Stimulated activated naive CD4-positive, alpha-beta T cell (primary cell): ENCODE measurements at places on chromosomes 12 and 14.
A peak's percentile ranks its signal among the peaks of the same experiment; 100 is the strongest.

GRCh38 chr12:57489157-57489641 lies 1.3 kb downstream of the MARS1 start:
- no peak for DNase-seq

DNA sequence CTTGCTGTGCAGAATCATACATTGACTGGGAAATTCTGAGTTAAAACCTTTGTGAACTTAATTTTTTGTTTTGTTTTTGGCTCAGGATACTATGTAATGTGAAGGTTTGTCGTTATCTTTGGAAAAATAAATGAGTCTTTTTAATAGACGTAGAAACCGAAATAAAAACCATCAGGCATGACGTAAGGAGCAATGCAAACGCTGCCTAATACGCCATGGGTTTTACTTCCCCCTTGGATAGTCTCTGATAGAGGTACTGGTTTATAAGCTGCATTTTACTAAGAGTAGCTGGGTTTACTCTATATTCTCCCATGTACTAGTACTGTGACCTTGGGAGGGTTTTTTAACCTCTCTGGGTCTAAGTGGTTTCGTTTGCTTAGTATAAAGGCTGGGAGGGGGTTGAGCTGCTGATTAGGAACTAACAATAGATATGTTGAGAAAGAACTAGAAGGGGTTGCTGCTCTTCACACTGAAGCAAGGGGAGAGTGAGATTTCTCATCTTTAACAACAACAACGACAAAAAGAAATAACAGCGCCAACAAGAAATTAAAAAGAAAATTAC lies 66.8 kb upstream of the SLCO1C1 start:
- no peak for DNase-seq

DNA sequence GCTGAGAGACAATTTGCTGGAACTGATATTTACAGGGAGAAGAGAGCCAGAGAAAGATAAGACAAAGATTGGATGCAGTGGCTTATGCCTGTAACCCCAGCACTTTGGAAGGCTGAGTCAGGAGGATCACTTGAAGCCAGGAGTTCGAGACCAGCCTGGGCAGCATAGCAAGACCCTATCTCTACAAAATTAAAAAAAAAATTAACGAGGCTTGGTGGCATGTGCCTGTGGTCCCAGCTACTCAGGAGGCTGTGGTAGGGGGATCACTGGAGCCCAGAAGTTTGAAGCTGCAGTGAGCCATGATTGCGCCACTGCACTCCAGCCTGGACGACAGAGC lies 2.9 kb upstream of the P2RX7 start:
- no peak for DNase-seq

- peak; percentile 42 for DNase-seq
These were observed 777 bp downstream of the ZFP36L1 start for GRCh38 chr14:68791902-68792677.

GRCh38 chr12:13937735-13938134 lies 43.7 kb downstream of the GRIN2B start:
- no peak for DNase-seq

GRCh38 chr12:11040162-11040561 lies 9.0 kb upstream of the TAS2R31 start:
- no peak for DNase-seq

DNA sequence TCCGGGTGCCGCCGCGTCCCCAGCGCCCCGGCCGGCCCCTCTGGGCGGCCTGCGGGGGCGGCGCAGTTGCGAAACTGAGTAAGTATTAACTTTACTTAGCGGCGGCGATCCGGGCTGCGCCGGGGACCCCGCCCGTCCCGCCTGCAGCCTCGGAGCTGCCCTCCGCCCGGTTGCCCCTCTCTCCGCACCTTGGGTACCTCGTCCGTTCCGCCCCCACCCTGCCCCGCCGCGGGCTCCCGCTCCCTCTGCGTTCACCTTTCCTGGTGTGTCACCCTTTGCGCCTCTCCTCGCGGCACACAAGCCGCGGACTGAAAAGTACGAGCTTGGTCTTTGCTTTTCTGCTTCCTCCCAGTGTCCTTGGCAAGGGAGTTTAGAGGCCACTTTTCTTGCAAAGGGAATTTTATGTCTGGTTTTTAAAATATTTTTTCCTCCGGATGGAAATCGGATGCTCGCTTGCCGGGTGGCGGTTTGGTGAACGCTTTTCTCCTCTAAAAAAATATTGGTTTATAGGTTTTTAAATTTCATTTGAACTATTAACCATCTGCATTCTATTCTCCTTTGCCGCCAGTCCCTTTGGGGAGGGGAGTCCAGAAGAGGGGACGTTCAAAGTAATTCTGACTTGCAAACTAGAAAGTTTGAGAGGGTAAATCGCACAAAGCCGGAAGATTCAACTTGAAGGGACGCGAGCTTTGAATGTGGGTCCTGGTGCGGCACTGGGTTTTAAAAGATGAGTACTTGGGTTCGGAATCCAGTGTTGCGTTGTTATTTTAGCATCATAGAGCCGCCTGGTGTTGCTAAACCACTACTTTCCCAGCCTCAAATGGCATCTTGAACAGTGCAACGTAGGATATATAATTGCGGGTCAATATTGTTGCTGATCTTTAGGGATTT lies 834 bp downstream of the RASSF8 start:
- DNase-seq: no peak

GRCh38 chr12:44889162-44889561 lies 13.0 kb upstream of the NELL2 start:
- DNase-seq: no peak

GRCh38 chr12:113203852-113204760 lies 17.2 kb upstream of the TPCN1 start:
- no peak for DNase-seq

DNA sequence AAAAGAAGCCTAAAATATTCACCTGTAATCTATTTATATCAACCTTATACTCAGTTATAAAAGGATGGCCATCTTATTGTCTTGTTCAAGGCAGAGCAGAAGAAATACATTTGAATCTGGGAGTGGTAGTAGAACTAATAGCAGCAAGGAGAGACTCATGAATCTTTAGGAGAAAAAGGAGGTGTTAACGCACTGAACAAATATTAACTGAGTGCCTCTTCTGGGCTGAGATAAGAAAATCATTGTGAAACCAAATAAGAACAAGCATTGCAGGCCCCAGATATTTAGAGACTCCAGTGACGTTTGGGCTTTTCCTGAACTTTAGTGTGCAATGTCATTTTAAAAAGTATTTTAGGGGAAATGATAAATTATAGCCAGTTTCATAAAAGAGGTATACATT lies 790.6 kb downstream of the DIO2 start:
- no peak for DNase-seq

- DNase-seq: no peak
These were observed 179.7 kb downstream of the SSPN start for GRCh38 chr12:26374934-26375680.

DNA sequence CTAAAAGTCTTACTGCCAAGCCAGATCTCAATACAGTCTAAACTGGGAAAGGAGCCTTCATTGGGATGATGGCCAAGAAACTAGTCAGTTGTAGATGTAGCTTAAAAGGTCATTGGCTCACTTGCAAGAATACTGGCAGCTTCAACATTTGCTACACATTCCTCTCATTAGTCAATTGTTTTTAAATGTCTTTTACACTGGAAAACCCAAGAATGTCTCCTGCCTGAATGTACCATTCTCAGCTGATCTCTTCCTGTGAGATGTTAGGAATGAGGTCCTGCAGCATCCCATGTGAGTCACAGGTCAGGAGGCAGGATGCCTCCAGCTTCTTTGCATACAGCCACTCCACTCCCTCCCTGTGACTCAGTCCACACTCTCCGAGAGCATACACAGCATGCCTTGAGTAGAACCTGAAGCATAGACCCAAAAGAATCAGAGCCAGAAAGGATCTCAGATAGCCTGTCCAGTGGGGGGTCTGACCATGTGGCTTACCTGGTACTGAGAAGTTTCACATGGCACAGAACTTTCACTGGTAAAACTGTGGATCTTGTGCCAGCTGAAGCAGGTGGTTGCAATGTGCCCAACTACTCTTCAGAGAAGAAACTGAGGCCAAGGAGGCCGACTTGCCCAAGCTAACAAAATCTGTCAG lies 56.0 kb upstream of the HECTD1 start:
- DNase-seq: no peak

DNA sequence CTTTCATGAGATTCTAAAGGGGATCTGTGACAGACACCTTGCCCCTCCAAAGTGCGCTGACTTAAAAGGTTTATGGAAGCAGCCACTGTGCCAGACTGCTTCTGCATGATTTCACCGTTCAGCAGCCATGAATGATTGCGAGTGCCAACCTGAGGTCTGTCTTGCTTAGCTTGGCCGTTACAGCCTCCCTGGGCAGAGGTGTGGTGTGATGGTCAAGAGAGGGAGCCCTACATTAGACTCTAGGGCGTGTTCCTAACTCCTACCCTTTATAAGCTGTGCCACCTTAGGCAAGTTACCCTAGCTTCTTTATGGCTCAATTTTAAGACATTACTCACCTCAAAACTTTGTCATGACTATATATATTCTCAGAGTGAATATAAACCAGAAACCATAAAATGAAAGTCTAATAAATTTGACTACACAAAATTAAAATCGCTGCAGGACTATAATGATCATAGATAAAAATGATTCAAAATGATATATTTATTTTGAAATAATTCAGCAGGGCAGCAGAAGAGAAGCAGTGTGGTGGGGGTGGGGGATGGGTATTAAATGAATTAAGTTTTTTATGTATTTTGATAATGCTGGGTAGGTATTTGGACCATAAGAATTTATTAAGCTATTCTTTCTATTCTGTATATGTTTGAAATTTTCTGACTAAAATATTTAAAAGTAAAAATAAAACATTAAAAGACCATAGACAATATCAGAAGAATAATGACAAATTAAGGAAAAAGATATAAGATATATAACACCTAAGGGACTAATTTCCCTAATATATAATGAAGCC lies 47.7 kb upstream of the MBIP start:
- no peak for DNase-seq

GRCh38 chr14:67571275-67571990 lies 28.6 kb downstream of the PIGH start:
- DNase-seq: peak; percentile 40

GRCh38 chr12:13503094-13503835 lies 306.7 kb downstream of the EMP1 start:
- DNase-seq: no peak

GRCh38 chr14:49853572-49854375 lies 1.2 kb upstream of the NEMF start:
- DNase-seq: peak; percentile 76

GRCh38 chr14:84492685-84493084 lies 1037.3 kb upstream of the FLRT2 start:
- no peak for DNase-seq

GRCh38 chr12:63822352-63822751 lies 22.1 kb upstream of the SRGAP1 start:
- no peak for DNase-seq

DNA sequence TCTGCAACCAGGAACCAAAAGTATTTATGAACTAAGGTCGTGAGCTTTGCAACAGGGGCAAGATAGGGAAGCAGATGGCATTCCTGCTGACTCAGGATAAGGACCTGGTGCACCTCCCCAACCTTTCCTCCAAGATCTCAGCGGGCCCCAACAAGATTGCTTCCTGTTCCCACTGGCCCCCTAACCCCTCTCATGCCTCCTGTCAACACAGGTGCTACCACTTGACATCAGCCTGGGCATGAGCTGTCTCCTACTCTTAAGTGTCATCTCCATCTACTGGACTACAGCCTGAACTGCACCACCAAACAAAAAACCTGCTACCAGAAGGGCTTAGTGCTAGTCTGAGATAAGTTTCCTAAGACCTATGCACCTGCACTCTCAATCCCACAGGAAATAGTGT lies 32.7 kb downstream of the MED6 start:
- DNase-seq: no peak

- no peak for DNase-seq
These were observed 10.1 kb upstream of the MANSC4 start for GRCh38 chr12:27790179-27790578.

- no peak for DNase-seq
These were observed 119.2 kb upstream of the NCOR2 start for GRCh38 chr12:124686370-124687173.

DNA sequence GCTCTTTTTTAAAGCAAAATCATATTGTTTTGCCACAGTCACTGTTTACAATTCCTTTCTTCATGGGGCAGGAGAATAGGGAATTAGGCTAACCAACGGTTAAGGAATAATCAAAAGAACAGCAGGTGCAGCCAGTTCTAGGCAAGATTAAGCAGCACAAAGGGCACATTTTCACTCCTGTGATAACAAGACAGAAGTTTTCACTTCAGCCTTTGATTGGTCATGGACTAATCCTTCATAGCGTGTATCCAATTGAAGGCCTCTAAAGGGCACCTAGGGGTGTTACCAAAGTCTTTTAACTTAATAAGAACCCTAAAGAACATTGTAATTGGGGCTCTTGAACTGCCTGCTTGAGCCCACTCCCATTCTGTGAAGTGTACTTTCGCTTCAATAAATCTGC lies 206.9 kb upstream of the AMIGO2 start:
- DNase-seq: no peak

- DNase-seq: no peak
These were observed 95.4 kb upstream of the SLCO1C1 start for GRCh38 chr12:20599757-20600156.

DNA sequence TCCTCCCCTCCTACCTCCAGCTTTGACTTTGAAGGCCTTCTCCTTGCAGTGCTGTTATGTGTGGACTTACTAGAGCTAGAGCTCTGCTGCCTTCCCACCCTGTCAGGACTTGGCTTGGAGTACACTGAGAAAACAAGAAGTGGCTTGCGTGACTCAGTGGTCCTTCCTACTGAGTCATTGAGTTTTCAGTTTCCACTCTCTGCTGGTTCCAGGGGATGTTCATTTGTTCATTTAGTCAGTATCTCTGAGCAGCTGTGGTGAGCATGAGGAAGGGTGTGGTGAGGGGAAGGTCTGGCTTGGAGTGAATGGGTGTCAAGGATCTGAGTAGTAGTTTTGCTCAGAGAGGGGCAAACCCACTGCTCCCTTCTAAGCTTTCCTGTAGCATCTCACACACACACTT lies 17.2 kb upstream of the ELK3 start:
- no peak for DNase-seq

- DNase-seq: no peak
These were observed 265.9 kb upstream of the NOVA1 start for GRCh38 chr14:26863736-26864135.

DNA sequence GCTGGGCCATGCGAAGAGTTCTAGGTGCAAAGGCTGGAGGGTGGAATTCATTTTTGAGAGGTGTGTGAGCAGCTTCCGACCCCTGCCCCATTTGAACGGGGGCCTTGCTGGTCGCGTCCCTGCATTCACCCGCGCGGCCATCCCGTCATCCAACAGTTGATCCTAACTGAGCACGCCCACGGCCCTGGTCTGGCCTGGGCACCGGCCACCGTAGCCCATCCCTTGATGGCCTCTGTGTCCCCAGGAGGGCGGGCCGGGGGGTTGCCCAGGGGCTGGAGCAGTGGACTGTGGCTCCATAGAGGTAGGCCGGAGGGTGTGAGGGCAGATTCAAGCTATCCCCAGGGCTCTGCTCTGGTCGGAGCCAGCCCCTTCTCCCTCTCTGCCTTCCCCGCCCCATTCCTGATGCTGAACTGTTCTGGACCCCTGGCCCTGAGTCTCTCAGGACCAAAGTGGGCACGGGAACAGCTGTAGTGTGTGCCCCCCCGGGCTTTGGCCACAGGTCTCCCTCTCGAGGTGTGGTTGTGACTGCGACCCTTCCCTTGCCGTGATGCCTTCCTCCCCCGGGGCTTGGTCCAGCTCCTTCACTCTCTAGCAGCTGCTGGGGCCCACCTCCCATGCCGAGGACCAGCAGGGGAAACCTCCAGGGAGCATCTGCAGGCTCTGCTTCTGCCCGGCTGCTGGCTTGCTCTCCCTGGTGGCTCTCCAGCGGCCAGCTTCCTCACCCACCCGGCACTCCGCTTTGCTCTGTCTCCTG lies 9.1 kb downstream of the MEG3 start:
- DNase-seq: no peak

- no peak for DNase-seq
These were observed 239.8 kb upstream of the FAR2 start for GRCh38 chr12:28909291-28909690.

GRCh38 chr14:23056956-23057756 lies at the start of gene CDH24:
Gene CDH24, minus strand, starts transcription at chr14:23057520. Its CDS starts 1,787 bp downstream, at chr14:23055733.
- no peak for DNase-seq
